ENCODE measurements at places on chromosomes 2 and 18.

GRCh38 chr2:110221938-110222337 is 9.6 kb upstream of the MTLN start:
- no peak for DNase-seq

GRCh38 chr2:134407154-134407890 is 153.4 kb downstream of the MGAT5 start:
- no peak for DNase-seq

GRCh38 chr2:24222946-24223345 is 48.1 kb downstream of the FAM228A start:
- DNase-seq: no peak

GRCh38 chr2:112156152-112156986 is 18.2 kb downstream of the FBLN7 start:
- peak; percentile 24 for DNase-seq

- DNase-seq: no peak
These were observed 221.4 kb downstream of the CMPK2 start for GRCh38 chr2:6644261-6644660.

DNA sequence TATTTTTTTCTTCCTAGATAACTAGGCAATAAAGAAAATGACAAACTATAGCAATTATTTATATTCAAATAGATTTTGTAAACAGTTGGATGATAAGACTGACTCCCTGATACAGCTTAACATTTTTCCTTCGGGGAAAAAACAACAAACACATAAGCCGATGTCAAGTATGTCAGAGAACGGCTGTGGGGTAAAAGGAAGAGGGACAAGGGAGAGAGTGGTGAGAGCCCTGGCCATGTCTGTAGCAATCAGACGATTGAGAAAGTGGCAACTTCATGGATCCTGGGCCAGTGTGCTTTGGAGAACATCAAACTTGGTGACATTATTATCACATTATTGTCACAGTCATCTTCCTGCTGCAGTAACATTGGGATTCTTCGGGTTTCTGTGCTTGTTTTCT is 65.2 kb downstream of the RNF144A start:
- DNase-seq: no peak

DNA sequence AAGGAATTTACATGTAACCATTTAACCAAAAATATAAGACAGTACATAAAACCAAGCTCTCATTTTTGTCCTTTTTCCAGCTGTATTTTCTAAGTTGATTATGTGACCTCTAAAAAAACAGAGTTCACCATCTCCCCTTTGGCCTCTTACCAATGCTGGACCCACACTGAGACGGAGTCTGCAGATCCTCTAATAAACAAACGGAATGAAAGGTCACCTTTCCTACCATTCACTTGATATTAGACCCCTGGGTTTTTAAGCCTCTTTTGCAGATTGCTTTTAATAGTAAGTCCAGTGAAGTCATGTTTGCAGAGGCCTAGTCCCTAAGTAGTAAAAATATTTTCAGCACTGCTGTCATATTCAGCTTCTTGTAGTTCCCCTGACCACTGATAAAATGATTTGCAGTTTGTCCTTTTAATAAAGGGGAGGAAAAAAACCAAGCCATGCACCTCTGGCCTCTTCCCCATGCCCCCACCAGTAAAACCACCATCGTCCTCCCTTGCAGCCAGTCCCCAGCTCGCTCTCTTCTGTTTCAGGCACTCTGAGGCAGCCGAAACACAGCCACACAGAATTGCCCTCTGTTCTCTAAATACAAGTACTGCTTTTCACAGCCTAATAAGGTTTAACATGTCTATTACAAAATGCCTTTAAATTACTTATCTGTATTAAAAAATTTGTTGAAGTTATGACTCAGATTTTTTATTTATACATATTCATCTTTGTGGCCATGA is 427.5 kb downstream of the PARD3B start:
- no peak for DNase-seq

DNA sequence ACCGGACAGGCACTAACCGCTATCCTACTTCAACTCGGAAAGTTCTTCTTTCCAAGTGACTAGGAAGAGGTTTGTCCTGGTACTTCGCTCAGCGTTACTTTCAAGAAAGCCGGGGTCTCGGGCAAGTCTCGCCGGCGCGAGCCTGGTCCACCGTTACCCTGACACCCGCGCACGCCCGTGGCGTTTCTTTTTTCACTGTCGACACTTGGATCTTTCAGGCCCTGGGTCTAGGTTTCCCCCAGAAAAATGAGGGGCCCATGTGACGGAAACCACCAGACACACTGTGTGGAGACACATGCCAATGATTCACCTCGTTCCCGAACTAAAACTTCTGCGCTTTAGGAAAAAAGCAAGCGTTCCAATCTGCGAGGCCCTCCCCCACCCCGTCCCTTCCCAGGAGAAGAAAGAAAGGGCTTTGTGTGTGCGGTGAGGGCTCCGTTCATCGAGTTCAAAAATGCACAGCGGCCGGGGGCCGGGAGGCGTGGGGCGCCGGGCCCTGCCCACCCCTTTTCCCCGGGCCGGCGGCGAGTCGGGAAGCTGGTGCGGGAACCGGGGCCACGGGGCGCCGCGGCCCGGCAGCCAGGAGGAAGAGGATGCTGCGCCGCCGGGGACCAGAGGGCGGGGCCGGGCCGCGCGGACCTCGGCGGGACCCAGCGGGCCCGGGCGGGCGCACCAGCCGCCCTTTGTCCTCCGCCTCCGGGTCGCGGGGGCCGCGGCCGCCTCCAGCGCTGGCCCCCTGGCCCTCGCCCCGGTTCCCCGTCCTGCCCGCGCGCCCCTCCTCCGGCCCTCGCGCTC is 2.6 kb downstream of the ZNF521 start:
- peak; percentile 18 for DNase-seq

- no peak for DNase-seq
These were observed 143.9 kb downstream of the CTIF start for GRCh38 chr18:48682768-48683167.

- peak; percentile 96 for DNase-seq
These were observed 190.1 kb downstream of the TTC32 start for GRCh38 chr2:19711470-19712372.

GRCh38 chr18:10053861-10054260 is 140.0 kb downstream of the VAPA start:
- no peak for DNase-seq

- no peak for DNase-seq
These were observed 63.8 kb downstream of the HAUS1 start for GRCh38 chr18:46167971-46168370.

DNA sequence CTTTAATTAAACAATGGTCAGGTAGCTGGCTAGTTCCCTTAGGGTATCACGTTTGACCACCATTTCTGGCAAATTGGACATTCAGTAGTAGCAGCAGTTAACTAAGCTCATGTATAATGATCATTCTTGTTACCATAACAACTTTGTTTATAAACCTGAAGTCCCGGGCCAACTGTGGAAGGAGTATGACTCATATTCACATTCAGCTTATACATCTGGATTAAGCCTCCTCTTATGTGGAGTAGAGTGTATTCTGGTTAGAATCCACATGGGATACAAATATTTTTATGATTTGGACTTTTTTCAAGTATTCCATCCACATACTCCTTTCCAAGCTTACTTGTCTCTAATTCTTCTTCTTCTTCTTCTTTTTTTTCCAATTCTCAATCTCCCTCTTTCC is 70.3 kb upstream of the ZSWIM2 start:
- peak; percentile 54 for DNase-seq

GRCh38 chr2:106996171-106996769 is 110.3 kb upstream of the ST6GAL2 start:
- no peak for DNase-seq

DNA sequence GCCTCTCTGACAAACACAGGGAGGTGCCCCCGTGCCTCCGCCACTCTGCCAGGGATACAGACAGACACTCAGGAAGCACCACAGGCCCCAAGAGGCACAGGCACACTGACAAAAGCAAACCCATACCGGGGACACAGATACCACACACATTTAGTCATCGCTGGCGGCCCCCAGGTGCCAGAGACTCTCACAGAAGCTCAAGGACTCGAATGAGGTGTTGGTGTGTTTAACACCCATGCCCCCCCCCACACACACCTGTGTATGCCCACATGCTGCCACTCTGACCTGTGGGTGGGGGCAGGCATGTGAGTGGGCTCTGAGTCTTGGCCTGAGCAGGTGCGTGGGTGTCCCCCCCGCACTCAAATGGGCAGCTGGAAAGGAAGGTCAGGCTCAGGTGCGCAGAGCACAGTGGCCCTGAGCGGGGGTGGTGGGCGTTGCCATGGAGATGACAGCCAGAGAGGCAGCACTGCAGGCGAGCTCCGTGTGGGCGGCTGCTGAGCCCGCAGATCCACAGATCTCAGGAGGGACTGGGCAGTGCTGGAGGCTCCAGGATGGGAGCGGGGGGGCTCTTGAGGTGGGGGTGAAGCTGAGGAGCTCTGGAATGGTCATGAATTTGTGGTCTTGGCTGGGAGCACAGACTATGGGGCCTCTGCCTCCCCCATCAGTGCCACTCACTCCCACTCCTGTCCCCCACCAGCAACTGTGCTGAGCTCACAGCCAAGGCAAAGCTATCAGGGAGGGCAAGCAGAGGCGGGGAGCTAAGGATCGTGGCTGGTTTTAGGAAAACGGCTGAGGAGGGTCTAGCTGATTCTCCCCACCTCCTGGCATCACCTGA is 73.9 kb upstream of the TAF1B start:
- DNase-seq: no peak

DNA sequence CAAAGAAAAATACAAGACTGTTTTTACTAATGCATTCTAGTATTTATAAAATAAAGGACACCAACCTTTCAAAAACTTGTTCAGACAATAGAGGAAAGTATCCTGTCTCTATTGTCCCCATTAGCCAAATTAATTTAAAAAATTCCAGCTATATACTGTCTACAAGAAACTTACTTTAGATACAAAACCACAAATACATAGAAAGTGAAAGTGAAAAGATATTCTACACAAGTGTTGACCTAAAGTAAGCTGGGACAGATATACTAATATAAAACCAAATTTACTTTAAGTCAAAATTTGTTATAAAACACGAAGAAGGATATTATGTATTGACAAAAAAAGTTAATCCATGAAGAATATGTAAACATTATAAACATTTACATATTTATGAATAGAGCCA is 893.3 kb upstream of the TMEFF2 start:
- DNase-seq: no peak

- DNase-seq: no peak
These were observed 2.7 kb upstream of the SLC66A3 start for GRCh38 chr2:11152591-11152990.

DNA sequence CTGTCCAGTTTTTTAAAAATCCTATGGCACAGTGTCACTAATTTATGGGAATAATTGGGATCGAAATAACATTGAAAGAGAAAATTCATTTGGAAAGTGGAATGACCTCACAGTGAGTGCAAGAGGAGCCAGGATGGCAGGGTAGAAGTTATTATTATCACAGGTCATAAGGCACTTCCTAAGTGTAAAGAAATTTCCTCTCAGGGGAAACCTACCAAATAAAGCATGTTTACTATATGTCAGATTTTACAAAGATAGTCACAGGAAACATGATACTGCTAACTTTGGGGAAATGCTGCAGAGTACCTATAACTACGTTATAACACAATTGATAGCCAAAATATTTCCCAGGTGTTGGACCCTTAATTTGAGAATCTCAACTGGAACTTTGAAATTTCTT is 226.3 kb upstream of the SMAD7 start:
- no peak for DNase-seq

DNA sequence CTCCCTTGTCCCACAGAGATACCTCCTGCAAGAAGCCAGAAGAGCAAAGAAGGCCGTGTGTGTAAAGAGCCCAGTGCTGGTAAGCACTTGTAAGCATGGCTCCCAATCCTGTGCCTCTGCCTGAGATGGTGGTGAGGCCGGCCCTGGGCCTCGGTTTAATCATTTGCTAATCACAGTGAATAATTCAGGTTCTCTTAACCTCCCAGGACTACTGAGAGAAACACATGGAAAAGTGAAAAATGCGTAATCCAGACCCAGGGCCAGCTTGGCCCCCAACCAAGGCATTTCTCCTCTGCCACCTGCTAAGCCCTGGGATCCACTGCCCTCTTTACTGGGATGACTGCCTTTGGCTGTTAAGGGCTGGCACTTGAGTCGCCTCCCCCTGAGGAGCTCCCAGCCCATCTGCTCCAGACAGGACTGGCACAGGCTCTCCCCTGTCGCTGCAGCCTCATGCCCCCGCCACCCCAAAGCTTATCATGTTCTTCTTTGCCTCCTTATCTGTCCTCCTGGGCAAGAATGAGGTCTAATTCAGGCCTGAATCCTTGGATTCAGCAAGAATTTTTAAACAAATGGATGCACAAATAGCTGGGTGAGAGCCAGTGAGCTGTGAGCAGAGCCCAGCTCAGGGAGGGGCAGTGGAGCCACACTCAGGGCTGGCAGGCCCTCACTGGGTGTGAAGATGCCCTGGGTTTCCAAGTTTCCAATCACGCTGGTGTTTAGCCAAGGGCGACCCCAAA is 193.9 kb upstream of the HS6ST1 start:
- DNase-seq: no peak

- DNase-seq: no peak
These were observed 135.1 kb downstream of the CELF4 start for GRCh38 chr18:37430357-37431076.

GRCh38 chr2:222548992-222549391 is 106.9 kb downstream of the FARSB start:
- DNase-seq: no peak

- DNase-seq: no peak
These were observed 104.5 kb downstream of the DCDC2C start for GRCh38 chr2:3807853-3808252.

DNA sequence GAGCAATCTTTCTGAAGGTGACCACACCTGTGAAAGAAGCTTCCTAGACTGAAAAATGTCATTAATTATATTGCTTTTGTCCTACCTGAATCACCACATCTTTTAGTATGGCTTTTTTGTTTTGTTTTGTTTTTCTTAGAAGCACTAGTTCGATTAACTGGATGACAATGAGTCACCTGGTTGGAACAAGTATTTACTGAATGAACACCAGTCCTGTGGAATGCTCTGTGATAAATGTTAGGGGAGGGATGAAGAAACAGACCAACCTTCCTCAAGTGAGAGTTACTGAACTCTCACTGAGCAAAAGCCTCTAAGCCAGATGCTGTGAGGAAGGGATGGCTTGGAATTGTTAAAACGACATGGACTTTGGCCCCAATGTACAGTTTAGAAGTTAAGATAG is 26.8 kb upstream of the DCC start:
- no peak for DNase-seq

DNA sequence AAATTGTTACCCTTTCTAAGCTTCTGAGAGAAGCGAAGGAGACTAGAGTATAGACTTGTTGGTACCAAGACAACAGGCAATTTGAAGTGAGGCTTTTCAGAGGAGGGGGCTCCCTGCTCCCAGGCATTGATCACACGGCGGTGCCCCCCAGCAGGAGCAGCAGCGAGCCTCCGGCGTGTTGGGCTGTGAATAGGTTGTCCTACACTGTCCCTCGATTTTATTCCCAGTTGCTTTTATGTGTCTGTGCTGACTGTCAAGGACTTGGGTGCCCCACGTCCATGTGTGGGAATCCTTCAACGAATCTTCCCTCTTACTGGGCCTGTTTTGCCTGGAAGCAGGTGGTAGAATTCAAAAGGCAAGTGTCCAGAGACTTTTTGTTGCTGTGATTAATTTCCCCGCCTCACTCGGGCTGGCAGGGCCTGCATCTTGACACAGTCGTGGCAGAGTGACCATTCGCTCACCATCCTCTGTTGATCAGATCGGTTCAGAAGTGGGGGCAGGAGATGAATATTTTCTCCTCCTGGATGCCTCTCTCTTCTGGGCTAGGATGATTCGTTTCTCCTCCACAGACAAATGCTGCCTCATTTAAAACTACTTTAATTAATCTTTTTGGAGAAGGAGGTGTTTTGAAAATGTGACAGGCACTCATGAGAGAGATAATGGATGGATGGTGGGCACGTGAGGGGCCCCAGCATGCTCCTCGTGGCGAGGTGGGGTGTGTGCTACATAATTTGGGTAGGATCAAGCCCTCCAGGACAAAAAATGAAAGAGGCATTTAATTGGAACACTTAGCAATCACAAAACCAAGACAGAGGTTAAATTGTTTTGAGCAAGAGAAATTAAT is 77.6 kb downstream of the SMIM21 start:
- no peak for DNase-seq

All from non-pigmented ciliary epithelial cell (primary cell).